ENCODE measurements at places on chromosomes 1 and 21.

DNA sequence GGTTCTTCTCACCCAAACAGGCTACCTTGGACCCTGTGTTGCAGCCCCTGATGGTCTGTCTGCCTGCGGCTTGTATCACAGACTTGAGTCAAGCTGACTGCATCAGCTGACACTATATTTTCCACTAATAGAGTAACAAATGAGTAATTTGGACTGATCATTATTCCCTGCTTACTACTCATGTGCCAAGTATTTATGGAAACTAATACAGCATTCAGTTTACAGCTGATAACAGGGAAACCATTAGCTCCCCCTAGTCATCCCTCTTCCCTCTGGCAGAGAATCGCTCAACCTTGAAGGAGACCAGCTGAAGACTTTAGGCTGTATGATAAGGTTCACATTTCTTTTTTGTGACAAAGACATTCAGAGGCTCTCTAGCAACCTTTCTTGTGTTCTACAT is 116.6 kb upstream of the SYT6 start:
- DNase-seq = no peak

DNA sequence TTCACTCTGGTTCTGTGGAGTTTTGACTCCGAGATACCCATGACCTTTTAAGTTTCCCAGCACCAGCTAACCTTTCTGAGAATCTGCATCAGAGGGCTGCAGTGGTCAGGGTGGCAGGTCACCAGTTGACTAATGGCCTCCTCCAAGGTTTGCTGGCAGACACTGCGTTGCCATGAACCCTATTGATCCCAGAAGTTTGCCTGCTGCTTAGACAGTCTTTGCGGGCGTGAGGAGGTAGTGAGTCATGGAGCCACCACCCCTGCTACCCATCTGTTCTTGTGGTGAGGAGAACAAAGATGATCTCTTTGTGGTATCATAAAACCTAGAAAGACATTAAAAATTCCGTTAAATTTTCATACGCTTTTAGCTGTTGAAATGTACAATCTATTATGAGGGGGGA is 180.4 kb downstream of the FGGY start:
- no peak for DNase-seq

DNA sequence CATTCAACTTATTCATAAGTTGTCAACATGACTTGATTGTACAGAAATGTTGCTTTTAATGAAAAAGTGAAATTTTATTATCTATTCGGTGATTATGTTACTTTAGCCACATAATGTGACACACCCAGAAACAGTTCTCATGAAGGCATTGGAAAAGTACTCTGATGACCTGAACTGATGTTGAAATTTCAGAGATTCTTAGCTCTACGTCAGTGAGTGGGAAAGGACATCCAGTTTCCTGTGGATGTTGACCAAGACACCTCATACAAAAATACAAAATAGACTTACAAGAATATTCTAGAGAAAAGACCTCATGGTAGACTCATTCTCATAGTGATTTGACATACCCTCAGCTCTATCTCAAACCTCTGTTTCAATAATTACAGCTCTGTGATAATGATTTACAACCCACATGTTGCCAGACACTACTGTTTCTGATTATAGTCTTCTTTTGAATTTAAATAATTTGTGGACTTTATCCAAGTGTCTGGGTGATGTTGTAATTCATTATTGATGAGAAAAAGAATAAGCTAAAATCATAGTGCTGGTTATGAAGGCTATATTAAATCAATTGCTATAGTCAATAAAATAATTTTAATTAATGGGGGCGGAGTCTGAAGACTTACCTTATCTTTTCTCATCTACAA is 37.3 kb downstream of the KCNK2 start:
- no peak for DNase-seq

DNA sequence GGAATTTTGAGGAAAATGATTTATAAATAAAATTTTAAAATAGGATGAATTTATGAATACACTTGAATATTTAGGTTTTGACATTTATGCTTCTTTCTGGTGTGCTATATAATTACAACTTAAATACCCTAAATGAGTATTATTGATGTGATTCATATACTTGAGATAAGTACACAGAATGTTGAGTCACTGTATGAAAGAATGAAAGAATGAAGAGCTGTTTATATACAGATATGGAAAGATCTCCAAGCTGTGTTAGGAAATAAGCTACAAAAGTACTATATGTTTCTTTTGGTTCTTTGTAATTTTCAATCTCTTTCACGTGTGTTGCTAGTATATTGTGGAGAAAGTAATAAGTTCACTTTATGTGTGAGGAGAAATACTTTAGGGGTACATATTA is 147.2 kb downstream of the RASAL2 start:
- DNase-seq = peak; percentile 23

GRCh38 chr1:187244623-187245022 is 415.9 kb downstream of the PLA2G4A start:
- DNase-seq = no peak

- DNase-seq = no peak
Measured at GRCh38 chr1:55654171-55654570, 439.0 kb upstream of the USP24 start.

DNA sequence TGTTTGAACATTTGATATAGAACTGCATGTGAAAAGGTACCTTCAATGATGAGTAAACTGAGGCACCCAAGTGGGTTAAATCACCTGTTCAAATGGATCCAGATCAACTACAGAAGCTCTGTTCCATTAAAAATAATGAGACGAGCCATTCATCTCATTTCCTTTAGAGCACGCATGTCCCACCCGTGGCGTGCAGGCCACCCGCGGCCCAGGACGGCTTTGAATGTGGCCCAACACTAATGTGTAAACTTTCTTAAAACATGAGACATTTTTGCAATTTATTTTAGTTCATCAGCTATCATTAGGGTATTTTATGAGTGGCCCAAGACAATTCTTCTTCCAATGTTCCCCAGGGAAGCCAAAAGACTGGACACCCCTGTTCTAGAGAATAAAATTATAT is 381.6 kb downstream of the DSCAM start:
- no peak for DNase-seq

DNA sequence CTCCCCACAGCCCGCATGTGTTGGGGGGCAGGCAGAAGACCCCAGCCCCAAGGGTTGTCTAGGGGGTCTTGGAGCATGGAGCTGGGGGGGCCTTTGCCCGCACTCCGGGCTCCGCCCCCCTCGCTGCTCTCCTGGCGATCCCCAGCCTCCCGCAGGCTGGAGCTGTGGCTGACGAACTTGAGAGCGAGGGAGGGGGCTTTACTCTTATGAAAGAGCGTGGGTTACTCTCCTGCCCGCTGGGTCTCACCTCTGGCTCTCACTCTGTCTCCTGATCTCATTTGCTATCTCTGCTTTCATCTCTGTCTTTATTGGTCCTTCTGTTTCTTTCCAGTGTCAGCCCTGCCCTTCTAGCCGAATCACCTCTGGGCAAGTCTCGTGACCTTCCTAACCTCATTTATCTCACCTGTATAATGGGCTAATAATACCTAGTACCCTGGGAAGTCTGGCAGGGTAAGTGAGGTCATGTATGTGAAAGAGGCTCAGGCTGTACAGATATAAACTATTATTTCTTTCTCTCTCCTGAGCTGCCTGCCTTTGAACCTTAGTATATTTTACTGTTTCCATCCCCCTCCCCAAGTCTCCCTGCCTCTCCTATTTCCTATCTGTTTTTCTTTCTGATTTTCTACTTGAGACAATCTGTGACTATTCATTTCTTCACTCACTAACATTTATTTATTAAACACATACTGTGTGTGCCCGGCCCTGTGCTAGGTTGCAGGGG is 731 bp downstream of the EFNA4 start:
- no peak for DNase-seq

DNA sequence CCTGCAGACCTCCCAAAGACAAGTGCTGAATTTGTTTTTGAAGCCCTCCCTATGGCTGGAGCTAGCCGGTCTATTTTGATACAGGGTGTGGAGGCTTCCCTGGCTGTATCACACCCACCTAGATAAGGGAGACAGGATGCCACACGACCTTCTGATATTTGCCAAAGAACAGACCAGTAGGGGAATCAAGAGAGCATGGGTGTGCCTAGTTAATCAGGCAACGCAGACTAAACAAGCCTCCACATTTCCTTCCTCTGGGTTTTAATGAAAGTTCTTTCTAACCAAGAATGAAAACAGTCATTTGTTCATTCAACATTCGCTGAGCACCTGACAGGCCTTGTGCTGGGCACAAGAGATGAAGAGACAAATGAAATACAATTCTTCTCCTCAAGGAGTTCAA is 446.8 kb downstream of the PLPP3 start:
- no peak for DNase-seq

- DNase-seq = no peak
Measured at GRCh38 chr1:89957107-89957506, 37.8 kb upstream of the ZNF326 start.

DNA sequence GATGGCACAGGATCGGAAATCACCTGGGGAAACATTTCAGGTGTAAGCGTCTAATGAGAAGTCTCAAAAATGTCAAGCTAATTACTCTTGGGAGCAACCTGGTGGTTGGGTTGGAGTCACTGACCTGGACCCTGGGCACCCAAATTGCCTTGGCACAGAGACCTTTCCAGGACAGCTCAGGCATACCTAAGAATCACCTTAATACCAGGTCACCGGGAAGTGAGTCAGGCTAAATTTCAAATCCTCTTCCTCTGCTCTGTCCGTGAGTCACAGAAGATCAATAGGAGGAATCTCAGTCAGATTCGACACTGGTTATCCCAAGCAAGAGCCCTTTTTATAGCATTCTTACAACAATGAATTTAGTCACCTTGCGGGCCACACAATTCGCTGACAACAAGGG is 179.6 kb upstream of the CAMK1G start:
- no peak for DNase-seq

DNA sequence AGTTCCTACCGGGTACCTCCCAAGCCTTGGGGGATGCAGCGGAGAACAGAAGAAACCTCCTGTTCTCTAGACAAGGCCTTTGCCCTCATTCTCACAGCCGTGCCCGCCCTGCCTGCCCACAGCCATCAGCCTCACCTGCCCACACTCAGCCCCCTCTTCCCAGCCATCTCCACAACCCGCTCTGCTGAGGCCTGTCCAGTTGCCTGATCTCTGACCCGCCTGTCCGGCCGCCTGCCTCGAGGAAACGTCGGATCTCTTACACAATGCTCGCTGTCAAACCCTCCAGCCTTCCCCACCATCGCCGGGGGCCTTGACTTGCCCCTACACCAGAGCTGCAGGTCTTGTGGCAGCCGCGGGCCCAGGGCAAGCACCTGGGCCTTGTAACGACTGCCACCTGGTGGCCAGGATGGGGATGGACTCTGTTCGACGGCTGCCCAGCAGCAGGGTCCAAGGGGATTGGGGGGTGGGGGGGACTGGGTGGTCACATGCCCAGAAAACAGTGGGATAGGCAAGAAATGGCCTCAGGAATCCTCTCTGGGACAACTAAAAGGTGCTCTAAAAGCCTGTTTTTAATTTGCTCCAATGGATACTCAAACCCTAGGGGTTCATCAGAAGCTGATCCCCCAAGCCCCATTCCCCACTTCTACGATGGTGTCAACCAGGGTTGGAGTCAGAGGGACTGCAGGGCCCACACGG is 31.0 kb downstream of the SLC45A1 start:
- no peak for DNase-seq

DNA sequence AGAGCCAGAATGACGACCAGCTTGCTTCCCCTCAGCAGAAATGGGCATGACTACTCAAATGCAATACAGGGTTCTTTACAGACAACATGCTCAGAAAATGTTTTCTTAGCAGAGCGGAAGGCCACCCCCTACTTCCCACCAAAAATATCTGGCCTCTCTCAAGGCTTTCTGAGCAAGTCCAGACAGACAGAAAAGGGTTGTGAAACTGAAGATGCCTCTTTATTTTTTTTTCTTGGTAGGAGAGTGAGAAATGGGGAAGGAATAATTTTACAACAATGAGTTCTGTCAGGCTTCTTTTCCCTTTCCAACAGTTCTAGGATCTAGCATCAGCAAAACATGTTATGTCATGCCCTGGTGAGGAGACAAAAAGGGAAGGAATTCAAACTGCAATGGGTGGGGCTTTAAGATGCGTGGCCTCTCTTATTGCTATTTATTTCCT is 172.0 kb upstream of the CAMK1G start:
- no peak for DNase-seq

GRCh38 chr1:163877016-163877415 is 555.3 kb downstream of the NUF2 start:
- DNase-seq = no peak

DNA sequence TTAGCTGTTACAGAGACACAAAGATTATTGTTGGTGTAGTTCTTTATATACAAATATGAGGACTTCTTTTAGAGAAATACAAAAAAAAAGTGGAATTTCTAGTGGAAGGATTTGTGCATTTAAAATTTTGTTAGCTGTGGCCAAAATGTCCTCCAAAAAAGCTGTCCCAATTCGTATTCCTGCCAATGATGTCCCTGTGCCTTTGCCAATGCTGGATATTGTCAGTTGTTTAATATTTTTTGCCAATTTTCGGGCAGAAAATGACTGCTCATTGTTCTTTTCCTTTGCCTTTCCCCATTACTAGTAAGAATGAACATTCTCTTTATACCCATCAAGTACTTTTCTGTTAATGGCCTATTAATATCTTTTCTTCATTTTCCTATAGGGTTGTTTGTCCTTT is 110.0 kb upstream of the HOOK1 start:
- no peak for DNase-seq

GRCh38 chr1:213083112-213083445 is 32.0 kb downstream of the RPS6KC1 start:
- DNase-seq = no peak

All from amniotic stem cell (primary cell).